ENCODE measurements at places on chromosomes 2 and 18.

GRCh38 chr18:79919089-79919488, 32.4 kb downstream of the SLC66A2 start:
- no peak for DNase-seq

DNA sequence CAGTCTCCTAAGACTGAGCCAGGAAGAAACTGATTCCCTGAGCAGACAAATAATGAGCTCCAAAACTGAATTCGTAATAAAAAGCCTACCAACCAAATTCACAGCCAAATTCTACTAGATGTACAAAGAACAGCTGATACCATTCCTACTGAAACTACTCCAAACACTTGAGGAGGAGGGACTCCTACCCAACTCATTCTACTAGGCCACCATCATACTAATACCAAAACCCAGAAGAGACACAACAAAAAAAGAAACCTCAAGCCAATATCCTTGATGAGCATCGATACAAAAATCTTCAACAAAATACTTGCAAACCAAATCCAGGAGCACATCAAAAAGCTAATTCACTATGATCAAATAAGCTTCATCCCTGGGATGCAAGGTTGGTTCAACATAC, 20.0 kb downstream of the RNU4ATAC start:
- no peak for DNase-seq

DNA sequence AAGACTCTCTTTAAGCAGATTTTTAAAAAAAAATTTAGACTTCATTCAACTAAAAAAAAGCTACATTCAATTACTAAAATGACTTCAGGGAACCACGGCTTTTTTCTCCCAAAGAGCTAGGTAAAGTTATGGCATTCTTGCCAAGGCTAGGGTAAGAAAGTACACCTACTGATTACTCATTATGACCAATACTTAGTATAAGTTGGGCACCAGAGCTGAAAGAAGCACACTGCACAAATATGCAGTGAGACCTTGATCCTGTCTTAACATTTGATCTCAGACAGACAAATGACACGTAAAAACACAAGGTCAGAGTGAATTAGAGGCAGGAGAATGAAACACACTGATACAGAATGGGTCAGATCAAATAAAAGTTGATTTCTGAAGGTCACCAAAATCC, 88.7 kb downstream of the THADA start:
- DNase-seq, result no peak

- no peak for DNase-seq
Measured at GRCh38 chr2:196153480-196153879, 17.9 kb downstream of the STK17B start.

- DNase-seq, result peak; percentile 56
Measured at GRCh38 chr2:217293607-217294006, 433.7 kb upstream of the TNP1 start.

DNA sequence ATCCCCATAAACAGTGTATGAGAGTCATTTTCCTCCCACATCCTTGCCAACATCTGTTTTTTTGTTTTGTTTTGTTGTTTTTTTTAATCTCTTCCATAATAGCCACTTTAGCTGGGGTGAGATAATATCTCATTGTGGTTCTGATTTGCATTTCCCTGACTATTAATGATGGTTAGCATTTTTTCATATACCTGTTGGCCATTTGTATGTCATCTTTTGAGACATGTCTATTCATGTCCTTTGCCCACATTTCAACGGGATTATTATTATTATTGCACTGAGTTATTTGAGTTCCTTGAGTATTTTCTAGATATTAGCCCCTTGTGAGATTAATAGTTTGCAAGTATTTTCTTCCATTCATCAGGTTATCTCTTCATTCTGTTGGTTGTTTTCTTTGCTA, 223.3 kb downstream of the LPIN1 start:
- no peak for DNase-seq

- DNase-seq, result no peak
Measured at GRCh38 chr2:186533717-186534116, 47.7 kb downstream of the ZC3H15 start.

DNA sequence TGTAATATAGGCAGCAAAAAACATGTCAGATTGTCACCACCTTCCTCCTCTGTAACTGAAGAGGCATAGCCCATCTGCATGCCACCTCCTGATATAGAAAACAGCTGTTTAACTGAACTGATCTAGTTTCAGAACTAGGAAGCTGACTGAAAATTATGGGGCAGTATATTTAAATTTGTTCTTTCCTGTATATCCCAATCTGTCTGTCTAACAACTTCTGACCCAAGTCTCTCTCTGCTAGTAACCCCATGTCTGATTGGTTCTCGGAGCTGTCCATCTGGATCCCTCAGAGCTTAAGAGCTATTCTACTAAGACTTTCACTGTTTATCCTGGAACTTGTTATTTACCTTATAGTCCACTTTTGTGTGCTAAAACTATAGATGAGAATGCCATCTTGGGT, 68.2 kb upstream of the SLC35G4 start:
- DNase-seq, result peak; percentile 11

- no peak for DNase-seq
Measured at GRCh38 chr2:71782323-71782722, 329.0 kb downstream of the DYSF start.

GRCh38 chr2:216985658-216986141, 125.8 kb upstream of the TNP1 start:
- DNase-seq, result no peak

All from iris pigment epithelial cell (primary cell).